ENCODE measurements at places on chromosomes 12 and 14.

DNA sequence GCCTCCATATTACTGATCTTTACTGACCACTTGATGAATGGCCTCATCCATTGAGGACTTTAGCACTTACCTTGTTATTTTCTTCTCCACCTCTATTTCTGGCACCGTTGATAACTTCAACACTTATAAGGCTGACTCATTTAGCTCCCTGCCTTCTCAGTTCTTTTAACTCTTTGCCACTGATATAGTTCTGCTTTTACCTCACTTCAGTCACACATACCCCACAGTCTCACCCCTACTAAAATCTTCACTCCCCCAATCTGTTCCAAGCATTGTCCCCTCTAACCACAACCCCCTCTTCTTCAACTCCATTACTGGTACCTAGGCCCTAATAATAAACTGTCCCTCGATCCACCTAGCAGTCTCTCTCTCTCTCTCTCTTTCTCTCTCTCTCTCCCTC, 141.0 kb downstream of the PAH start:
- no peak for DNase-seq

DNA sequence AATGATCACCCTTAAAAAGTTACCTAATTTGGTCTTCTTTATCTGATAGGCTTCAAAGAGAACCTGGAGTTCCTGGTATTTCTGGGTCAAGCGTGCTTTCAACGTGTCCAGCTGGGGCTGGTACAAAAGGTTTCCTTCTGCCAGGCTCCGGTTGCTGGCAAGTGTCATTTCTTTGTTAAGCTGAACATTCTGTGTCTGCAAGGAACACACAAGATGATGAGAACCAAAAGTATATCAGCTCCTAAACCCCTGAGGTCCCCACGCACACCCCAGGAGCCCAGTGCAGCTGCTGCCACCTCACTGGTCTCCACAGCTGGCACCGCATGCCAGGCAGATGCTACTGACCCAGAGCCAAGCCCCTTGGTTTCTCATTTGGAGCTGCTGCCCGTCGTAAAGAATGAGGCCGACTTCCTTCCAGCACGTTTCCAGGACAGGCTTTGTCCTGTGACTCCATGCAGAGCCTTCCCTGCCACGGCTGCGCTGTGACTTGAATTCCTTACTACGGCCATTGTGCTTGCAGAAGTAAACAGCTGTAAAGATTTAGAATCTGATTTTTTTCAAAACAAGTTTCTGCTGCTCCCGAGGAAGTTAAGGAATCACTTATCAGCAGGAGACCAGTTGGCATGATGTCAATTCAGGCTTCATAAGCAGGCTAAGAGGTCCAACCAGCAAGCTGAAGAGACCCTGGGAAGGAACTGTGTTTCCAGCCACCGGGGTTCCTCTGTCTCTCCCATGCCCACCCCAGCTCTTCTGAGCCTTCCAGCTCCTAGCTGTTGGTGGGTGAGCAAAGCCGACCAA, 24.9 kb downstream of the VPS37B start:
- DNase-seq, result no peak

DNA sequence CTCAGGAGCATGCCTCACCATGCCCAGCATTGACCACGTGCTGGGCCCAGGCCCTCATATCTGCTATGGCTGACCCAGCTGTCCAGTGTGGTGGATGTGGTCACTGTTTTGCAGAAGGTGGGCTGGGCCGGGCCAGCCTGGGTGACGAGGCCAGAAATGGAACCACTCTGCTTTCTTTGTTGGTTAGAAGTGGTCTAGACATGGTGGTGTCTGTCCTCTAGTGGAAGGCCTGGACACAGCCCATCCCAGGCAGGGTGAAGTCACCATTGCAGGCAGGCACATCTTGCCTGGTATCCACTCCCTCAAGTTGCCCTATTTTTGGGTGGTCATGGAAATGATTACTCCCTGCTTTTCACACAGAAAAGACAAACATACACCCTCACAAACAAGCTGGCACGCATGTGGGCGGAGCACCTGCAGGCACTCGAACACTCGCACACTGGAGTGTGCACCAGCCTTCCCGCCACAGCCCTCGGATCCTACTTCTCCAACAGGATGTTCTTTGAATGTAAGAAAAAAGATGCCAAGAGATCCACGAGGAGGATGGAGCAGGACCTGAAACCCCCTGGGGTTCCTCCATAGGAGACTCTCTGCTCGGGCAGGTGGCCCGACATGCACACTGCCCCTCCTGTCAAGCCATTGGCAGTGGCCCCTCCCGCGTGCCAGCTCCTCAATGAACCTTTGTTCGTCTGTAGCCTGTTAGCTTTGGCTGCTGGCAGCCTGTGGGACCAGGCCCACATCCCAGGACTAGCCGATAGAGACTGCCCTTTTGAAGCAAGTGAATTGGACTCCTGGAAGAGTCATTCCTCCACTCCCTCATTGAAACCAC, 38.4 kb downstream of the MLXIP start:
- no peak for DNase-seq

DNA sequence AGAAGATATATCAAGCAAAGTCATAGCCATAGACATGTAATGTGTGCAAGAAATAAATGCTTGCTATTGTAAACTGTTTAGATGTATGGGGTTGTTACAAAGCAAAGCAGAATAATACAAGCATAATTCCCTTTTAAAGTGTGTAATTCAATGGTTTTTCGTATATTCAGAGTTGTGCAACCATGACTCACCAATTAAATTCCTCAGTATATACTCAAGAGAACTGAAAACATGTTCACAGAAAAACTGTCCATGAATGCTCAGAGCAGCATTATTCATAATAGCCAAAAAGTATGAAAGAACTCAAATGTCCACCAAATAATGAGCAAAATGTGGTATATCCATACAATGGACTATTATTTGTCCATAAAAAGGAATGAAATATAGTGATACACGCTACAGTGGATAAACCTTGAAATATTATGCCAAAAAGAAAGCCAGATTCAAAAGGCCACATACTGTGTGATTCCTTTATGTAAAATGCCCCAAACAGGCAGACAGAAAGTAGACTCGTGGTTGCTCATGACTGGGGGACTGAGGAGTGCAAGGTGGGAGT, 9.3 kb downstream of the GXYLT1 start:
- DNase-seq, result no peak

DNA sequence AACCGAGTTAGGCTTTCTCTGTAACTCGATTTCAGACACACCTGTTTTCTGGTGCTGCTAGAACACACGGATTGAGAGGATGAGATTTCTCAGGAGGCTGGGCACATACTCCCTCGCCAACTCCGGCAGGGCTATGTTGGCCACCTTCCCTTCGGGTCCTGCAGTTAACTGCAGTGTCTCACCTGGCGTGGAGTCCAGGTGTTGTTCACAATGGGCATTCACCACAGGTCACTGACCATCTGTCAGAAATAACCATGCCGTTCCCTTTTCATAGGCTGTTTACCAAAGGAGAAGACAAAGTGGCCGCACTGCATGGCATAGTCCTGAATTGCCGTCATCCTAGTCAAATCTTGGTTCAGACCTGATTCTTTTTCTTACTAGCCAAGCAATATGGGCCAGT, 5.5 kb upstream of the KCNH3 start:
- DNase-seq, result no peak

GRCh38 chr12:51801027-51801426, 47.5 kb downstream of the FIGNL2 start:
- no peak for DNase-seq

DNA sequence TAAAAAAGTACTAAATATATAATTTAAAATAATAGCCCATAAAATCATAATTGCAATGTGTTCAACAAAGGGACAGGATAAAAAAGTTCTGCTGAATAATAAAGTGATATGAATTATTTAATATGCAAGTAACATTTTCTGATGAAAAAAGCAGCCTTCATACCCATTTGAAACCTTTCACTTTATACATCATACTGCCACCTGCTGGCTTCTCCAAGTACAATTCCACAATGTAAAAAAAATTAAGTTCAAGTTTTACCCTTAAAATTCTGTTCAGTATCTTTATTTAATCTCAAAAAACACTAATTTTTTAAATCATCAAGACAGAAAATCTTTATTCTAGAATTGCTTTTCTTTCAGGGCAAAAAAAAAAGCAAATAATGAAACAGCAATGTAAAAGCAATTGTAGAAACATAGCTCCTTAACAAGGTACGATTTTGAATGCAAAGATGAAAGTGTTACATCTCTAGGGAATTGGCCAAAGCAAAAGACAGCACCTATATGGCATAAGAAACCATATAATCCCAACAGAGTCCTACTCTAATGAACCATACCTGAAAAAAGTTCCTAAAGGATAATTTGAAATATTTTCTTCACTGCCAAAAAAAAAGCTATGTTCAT, 15.0 kb downstream of the MDM1 start:
- DNase-seq, result peak; percentile 47

DNA sequence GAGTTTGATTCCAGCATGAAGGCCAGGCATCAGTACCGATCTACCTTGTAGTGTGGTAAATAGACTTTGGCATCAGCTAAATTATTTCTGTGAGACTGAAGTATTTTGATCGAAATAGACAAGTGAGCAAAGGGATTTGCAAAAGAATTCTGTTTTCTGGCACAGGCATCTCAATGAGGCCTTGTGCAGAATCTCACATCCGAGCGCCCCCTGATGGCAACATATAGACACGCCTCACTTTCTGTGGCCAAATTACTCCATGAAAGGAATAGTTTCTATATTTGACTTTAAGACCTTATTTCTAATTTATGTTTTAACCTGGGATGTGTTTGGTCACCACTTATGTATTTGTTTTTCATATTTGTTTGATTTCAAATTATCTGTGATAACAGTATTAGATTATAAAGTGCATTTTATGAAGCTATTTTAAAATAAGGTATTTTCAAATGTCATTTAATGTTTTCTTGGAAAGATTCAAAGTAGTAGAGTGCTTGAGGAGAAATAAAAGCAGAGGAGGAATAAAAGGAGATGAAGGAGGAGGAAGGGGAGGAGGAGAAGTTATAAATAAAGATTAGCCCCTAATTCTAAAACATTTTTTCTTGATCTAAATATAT, 731.9 kb downstream of the NRXN3 start:
- DNase-seq, result peak; percentile 11

DNA sequence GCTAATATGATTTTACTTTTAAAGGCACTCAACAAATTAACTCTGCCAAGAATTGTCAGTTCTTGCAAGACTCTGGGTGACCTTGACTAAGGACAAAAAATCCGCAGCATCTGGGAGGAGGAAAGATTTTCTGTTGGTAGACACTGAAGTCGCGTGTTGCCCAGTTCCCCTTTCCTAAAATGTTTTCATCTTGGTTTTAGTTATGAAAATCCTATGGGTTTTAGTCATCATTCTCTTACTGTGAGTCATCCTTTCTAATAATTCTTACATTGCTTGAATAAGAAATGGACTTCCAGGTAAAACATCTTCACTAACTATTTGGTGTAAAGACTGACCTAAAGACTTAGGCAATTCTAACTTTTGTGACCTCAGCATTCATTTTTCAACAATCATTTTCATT, 9.1 kb downstream of the GSG1 start:
- DNase-seq, result no peak

- DNase-seq, result no peak
These were observed 276.7 kb upstream of the LRIG3 start for GRCh38 chr12:59196989-59197388.

DNA sequence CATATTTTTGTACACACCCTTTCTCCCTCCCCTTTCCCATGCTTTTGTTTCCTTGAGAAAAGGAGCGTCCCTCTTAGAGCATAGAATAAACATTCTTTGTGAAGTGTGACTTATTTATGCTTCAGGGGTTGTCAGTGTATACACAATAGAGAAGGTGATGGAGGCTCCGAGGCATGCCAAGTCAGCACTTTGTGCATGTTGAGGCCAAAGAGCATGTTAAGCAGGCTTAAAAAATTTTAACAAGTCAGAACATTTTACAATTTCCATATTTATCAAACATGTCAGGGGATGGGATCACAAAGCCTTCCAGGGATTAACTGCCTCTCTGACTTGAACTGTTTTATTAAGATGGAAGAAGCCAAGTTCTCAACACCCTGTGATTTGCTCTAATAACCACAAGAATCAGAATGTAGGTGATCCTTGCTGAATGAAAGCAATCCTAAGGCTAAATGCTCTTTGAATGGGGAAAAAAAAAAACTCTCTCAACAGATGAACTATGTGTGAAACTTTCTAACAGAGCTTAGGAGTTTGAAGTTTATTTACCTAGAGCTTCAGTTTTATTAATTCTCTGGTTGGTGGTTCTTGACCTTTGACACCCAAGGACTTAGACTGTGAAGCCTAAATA, 223.1 kb downstream of the RAD51B start:
- DNase-seq, result no peak

DNA sequence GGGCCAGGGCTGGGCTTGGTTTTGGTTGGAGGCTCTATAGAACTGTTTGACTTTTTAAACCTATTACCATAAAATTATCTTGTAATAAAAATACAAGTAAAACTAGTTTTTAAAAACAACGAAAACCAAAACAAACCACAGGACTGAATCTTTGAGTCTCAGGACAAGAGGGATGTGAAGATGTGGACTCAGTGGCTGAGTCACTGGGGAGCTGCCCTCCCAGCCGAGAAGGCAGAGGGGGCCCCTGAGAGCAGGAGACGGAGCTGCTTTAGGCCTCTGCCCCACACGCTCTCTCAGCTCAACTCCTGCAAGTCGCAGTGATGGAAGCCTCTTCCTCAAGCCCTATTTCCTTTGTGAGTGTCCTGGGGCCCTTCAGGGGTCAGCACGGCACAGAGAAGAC, 59.0 kb downstream of the CDC42BPB start:
- no peak for DNase-seq

GRCh38 chr14:104858811-104859426, 6.1 kb upstream of the CEP170B start:
- DNase-seq, result no peak

DNA sequence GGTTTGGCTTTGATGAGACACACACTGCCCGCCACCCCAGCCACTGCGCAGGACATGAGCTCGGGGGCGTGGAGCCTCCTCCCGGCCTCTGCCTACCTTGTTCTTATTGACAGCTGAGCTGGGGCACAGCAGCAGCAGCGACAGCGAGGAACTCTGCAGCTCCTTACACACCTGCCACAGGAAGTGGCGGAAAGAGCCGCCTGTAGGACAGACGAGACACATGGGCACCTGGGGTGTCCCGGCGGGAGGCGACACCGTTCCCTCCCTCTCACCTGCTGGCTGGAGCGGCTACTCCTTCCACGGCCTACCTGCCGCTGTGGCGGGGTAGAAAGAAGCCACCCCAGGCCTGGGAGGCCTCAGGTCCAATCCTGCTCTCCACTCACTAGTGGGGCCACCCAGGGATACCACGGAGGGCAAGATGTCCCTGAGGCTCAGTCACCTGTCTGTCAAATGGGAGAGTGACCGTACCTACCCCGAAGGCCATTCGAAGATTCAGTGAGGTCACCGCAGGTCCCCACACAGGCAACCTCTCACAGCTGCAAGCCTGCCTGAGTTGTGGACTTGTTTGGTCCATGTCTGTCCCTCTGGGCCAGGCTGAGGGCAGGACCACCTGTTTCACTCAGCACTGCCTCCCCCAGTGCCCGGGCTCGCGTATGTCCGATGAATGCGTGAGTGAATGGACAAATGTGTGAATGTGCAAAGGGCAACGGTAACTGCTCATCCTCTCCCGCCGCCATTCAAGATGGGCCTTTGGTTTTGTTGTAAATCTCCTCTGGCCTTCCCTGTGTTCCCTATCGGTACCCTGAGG, 42.6 kb downstream of the TRAFD1 start:
- DNase-seq, result no peak

GRCh38 chr12:107459641-107460040, 226.0 kb upstream of the PWP1 start:
- DNase-seq, result no peak

Data from activated CD4-positive, alpha-beta T cell treated with anti-CD3 and anti-CD28 coated beads, Interleukin-2, amount 50 U/mL, for 48 hours (primary cell).